ENCODE measurements at places on chromosomes 4 and X. TPM values are rescaled to one million over a fixed set of nuclear protein-coding genes. Genes with fewer than 3 reads are reported as not detected.

- DNase-seq: peak; percentile 48
These were observed 558.9 kb upstream of the TENM3 start for GRCh38 chr4:181684310-181684709.

DNA sequence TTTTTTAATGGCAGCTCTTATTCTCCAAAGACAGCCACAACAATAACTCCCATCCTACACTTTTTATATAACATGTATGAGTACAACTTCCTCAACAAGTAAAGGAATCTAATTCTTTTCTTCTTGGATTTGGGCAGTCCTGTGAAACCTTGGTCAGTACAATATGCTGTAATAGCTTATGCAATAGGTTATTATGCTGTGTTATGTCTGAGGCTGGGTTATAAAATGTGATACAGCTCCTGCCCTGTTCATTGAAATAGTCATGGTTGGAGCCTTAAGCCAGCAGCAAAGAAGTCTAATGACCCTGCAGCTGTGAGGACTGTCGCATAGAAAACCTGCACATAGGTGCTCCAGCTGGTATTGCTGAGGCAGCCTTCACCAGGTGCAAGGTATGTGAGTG is 215.8 kb upstream of the RASGEF1B start:
- no peak for DNase-seq

- no peak for DNase-seq
These were observed 176.4 kb downstream of the ADGRA3 start for GRCh38 chr4:22339491-22339890.

DNA sequence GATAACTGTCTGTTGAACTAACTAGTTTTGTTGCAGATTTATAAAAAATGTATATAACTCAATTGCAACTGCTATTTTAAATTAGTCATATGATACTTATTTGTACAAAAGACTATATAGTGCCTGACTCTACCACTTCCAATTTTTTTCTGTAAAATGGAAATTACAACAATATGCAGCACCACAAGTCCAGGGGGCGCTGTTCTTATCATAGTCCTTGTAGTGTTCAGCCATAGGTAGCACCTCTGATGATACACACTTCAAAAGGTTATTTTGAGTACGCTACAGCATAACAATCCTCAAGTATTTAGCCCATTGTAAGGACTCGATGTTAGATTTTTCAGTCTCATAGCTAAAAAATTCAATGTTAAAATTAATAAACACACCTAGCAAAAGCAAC is 174.9 kb downstream of the CORIN start:
- peak; percentile 20 for DNase-seq

The SYTL5 gene
- total RNA-seq: 18.2 TPM

DNA sequence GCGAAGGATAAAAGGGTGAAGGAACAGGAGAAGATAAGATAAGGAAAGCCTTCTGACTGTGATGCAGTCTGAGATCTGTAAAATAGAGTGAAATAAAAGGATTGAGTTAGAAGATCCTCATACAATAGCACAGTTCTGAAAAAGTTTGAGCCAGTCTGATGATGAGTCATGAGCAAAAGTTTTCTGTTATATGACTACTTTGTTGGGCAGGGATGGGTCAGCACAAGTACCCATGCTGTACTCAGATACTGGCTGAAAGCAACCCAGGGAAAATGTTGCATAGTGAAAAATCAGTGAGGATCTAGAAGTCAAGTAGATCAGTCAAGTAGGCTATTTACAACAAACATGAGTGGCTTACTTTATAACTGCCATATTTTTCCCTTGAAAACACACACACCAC is 253.5 kb downstream of the PCDH10 start:
- DNase-seq: peak; percentile 22

- peak; percentile 41 for DNase-seq
These were observed 103.0 kb downstream of the AFF1 start for GRCh38 chr4:87037671-87038334.

The CCDC110 gene
- 1.7 TPM for total RNA-seq

The GAGE12H gene
- total RNA-seq: not detected

DNA sequence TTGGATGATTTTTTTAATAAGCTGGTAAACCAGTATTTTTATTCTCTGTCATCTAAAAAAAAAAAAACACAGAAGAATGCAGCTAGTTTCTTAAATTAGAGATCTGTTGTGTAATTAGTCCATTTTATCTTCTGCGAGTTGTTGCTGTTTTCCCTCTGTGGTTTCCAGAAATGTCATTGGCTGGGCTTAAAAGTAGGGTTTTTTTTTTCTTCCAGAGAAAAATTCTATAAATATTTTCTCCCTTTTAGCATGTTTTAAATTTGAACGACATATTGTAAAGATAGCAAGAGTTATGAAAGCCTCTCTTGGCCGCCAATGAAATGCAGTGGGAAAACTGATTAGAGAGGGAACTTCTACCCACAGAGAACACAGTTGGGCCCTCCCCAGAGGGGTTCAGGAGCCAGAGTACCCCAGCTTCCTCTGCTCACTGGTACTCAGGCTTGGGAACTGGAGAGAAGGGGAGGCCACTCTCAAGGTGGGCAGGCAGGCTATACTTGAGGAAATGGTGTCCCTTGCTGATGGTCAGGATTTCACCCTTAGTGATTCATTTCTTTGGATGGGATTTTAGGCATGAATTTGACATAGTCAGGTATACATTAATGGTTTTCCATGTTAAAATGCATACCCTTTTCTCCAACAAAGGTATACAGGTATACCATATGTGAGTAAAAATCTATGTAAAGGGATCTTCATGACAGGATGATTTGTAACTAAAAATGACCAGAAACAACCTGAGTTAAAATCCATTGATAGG is 166.1 kb downstream of the BCOR start:
- no peak for DNase-seq

The SLC6A8 gene
- 24.5 TPM for total RNA-seq

DNA sequence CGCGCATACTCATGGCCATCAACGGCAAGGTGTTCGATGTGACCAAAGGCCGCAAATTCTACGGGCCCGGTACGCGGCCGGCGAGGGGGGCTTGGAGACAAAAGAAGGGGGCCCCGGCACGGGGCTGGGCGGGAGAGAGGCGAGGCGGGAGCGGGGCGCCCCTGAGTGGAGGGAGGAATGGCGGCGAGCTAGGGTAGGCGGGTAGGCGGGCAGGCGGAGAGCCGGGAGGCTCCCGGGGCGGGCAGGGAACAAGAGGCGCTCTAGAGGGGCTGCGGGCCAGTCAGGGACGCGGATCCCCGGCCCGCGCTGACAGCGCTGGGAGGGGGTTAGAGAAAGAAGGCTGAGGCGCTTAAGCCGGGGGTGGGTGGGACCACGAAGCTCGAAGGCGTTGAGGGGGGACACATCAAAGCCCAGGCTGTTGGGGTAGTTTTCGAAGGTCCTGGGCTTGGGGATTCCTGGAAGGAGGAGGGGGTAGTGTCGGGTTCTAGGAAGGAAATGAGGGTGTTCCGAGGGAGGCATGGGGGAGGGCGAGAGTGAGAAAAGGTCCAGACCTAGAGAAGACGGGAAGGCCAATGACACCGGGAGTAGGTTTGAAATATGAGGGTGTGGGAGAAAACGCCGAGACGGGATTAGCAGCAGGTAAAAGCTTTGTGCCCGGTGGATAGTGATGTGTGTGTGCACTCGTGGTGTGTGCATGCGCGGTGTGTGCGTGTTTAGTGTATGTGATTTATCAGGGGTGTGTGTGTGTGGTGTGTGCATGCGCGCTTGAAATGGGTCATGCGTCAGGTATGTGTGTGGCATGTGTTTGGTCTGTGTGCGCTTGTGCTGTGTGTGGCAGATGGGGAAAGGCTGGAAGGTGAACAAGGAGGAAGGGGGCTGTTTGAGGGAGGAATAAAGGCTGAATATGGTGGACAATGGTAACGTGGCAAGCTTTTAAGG is 807 bp downstream of the PGRMC1 start:
- DNase-seq: peak; percentile 65

GRCh38 chrX:153327561-153327960 is 6.0 kb upstream of the PNMA6F start:
- DNase-seq: no peak
